ENCODE measurements at places on chromosomes 2 and 18.
A peak's percentile ranks its signal among the peaks of the same experiment; 100 is the strongest.

GRCh38 chr2:26302846-26303245, 43.1 kb upstream of the SELENOI start:
- DNase-seq, result no peak

GRCh38 chr2:41963661-41964525, 83.9 kb upstream of the PKDCC start:
- no peak for DNase-seq

GRCh38 chr2:208654056-208654455, 247.5 kb downstream of the PTH2R start:
- DNase-seq, result no peak

GRCh38 chr2:121186261-121186660, 98.7 kb downstream of the TFCP2L1 start:
- DNase-seq, result no peak

DNA sequence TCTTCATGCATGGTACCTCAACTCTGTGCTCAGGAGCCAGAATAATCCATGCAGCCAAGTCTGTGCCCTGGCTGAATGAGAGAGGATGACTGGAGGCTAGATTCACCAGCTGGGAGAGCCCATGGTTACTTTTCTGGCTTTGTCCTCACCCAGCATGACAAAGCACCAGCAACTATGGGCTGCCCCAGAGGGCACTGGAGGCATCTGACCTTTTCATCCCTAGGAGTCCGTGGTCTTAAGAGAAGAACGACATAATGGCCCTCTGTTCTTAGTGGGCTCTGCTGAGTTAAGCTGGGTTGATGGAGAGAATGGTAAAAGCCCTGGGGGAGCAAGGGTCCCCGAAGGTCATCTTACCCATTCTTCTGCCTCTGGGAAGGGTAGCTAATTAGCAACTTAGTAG, 54.6 kb upstream of the TNP1 start:
- no peak for DNase-seq

GRCh38 chr2:45892757-45893156, 241.3 kb downstream of the PRKCE start:
- no peak for DNase-seq

GRCh38 chr2:150674283-150674682, 186.8 kb upstream of the RND3 start:
- no peak for DNase-seq

GRCh38 chr2:11444737-11445136, 21.2 kb downstream of the E2F6 start:
- peak; percentile 8 for DNase-seq

- DNase-seq, result no peak
Measured at GRCh38 chr2:57432528-57432927, 614.1 kb upstream of the VRK2 start.

GRCh38 chr18:2303517-2304238, 267.6 kb downstream of the METTL4 start:
- no peak for DNase-seq

GRCh38 chr2:197217541-197217940, 93.0 kb downstream of the ANKRD44 start:
- DNase-seq, result no peak

DNA sequence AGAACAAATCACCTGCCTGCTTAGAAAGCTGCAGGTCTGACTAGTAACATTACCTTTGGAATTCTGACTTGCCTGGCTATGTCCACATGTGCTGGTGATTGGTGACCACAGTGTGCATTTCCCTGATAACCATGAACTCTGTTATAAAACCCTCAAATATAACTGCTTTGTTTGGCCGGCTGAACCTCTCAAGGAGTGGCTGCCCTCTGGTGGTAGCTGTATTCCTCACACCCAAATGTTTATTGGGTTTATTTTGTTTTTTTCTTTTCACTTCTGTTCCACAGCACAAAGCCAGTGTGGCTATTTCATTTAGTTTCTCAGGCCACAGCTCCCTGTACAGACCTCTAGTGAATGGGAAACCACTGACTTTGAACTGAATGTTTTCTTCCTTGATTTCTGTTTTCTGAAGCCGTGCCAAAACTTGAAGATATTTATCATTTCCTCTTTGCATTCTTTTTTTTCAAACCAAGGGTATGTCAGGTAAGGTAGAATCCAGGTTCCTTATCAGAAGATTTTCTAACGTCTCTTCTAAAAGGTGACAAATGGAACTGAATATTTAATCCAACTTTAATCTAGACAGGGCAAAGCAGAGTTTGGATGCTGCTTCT, 549.0 kb upstream of the VRK2 start:
- no peak for DNase-seq

DNA sequence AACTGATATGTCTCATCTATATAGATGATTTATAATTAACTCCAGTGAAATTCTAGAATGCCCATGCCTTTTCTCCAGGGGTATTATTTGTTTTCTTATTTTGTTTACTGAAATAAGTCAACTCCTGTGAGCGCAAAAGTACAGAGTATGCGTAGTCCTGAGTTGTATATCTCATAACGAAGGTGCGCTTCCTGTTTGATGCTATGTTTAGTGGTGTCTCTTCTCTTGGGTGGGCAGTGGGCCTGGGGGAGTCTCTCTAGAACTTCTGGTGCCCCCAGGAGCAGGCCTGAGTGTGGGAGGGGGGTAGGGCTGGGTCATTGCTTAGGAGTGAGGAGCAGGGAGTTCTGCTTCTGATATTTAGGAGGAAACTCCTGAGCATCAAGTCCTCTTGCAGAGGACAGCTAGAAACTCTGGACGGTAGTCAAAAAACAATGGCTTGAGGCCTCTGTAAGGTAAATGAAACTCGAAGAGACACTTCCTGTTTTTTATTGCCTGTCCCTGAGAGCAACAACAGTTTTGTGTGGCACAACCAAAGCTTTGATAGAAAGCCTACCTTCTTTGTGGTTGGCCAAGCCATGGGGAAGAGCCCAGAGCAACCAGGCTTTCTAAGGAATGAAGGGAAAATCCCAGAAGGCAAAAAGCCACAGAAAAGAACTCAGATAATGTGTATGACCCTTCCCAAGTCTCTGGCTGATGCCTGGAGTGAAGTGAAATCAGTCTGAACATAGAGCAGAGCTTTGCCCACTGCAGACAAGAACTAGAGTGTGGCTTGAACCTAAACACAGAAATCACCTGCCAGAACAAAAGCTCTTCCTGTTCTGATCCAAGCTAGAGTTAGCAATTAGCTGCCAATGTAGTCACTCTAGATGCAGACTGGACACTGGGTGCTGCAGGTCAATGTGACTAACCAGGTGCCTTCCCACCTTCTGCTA, 8.5 kb upstream of the SP140L start:
- DNase-seq, result no peak

DNA sequence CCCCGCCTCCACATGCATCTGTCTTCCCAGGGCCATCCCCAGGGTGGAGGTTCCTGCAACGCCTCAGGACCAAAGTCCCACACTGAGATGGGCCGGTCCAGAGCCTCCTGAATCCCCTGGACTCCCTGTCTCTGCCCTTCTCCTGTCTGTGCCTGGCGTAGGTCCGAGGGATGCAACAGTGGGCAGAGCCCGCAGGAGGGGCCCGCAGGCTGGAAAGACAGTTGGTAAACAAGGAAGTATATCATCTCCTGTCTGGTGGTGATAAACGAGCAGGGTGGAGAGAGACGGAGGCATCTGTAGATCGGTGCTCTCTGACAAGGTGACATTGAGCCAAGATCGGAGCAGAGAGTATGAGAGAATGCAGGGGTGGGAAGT, 72.6 kb upstream of the RAB6C start:
- no peak for DNase-seq

GRCh38 chr18:57062844-57063243, 84.0 kb upstream of the BOD1L2 start:
- DNase-seq, result no peak

DNA sequence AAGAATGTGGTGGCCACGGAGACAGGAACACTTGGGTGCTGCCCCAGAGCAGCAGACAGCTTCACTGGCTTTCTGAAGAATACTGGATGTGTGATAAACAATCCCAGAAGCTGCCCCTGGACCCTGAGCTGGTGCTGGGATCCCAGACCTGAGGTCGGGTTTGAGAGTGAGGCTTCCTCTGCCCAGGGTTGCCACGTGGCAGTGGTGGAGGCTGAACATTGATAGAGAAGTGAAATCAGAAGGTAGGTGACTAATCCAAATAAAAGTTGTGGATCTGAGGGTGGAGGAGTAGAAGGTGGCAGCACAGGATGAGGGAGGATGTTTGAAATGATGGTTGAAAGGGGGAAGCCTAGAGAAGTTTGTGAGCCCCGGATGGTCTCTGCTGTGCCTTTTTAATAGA, 64.0 kb downstream of the FMNL2 start:
- no peak for DNase-seq
